ENCODE measurements at places on chromosomes 2 and 18.

- peaks cover 4% of the 10 kb centered on the region for H3K27me3 ChIP-seq
- no peak overlapping the region for H3K27ac ChIP-seq
- H3K36me3 ChIP-seq = no peaks in the 10 kb centered on the region
Observed at GRCh38 chr2:14451312-14451711, 181.2 kb upstream of the LRATD1 start.

- peaks cover 11% of the 10 kb centered on the region for H3K27me3 ChIP-seq
- H3K27ac ChIP-seq = no peak overlapping the region
- H3K36me3 ChIP-seq = peaks cover 6% of the 10 kb centered on the region
- no peak for DNase-seq
Observed at GRCh38 chr2:24176326-24176725, 1.5 kb downstream of the FAM228A start.

- no peak overlapping the region for H3K4me3 ChIP-seq
- no peak overlapping the region for H3K27ac ChIP-seq
- H3K4me1 ChIP-seq = peaks cover 7% of the 10 kb centered on the region
Observed at GRCh38 chr2:150710916-150711315, 223.4 kb upstream of the RND3 start.

- H3K4me3 ChIP-seq = no peak overlapping the region
- no peaks in the 10 kb centered on the region for H3K4me1 ChIP-seq
- H3K27ac ChIP-seq = no peak overlapping the region
- no peaks in the 10 kb centered on the region for H3K36me3 ChIP-seq
- peak; percentile 15 for DNase-seq
Observed at GRCh38 chr2:15912203-15912602, 28.1 kb upstream of the MYCN start.

GRCh38 chr18:23302851-23303527 lies 150.1 kb upstream of the RIOK3 start:
- peak overlapping the region; percentile 87 for H3K27ac ChIP-seq
- H3K4me3 ChIP-seq = peak overlapping the region; percentile 54
- peak; percentile 82 for DNase-seq
- H3K36me3 ChIP-seq = peaks cover 3% of the 10 kb centered on the region

All from HFFc6 (cell line).